ENCODE measurements at places on chromosomes 3 and 15.

DNA sequence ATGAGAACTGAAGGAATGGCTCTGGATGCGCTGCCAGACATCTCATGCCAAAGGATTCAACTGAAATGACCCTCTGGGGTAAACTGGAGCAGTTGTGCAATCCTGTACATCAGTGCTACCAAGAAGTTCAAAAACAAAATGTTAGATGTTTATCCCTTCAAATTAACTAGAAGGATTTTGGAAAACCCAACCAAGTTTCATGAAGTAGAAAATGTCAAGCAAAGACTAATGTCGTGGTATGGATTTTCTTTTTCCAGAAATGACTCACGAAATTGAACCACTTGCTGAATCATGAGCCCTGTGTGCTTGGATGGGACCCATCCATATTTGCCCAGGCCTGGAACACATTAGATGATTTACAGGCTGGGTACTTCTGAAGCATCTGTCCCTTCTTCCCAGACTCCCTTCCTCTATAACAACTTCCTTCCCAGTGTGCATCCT, 101.6 kb downstream of the LRTM1 start:
- H3K27ac ChIP-seq = no peak overlapping the region
- H3K4me1 ChIP-seq = no peaks in the 10 kb centered on the region
- H3K4me3 ChIP-seq = no peak overlapping the region
- DNase-seq = no peak
- no peaks in the 10 kb centered on the region for H3K27me3 ChIP-seq

DNA sequence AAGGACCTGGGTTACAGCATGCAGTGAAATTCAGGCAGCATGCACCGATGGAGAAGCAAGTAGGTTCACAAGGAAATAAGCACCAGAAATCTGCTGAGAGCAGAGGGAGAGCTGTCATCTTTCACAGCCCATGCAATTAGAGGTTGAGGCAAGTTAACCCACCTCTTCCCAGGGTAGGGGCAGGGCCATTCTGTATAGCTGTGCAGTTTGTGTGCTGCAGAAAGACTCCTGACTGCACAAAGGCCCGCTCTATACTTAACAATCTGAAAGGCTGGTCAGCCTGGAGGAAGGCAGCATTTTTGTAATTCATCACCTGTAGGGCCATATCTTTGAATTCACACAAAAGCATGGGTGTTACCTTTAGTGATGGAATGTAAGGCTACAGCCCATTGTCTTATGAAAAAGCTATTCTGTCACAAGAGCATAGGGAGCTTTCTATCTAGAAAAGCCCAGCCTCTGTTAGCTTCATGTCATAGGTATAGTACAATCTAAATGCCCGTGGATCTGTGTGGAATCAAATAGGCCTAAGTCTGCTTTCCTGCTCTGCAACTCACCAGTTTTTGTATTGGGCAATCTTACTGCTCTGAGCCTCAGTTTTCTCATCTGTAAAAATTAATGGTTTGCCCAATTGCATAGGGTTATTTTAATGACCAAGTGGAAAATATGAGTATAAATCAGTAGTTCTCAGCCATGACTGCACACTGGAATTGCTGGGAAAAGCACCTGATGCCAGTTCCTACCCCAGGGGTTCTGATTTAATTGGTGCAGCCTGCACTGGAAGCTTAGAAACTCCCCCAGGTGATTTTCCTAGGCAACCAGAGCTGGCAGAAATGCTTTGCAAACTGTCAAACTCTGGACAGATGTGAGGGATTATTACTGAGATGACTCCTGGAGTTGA, 65.2 kb downstream of the ATP13A5 start:
- H3K36me3 ChIP-seq = no peaks in the 10 kb centered on the region
- H3K4me1 ChIP-seq = no peaks in the 10 kb centered on the region
- no peak overlapping the region for H3K27ac ChIP-seq
- H3K4me3 ChIP-seq = no peak overlapping the region

GRCh38 chr15:52727815-52728214, 48.6 kb upstream of the ATOSA start:
- H3K4me3 ChIP-seq = no peak overlapping the region
- H3K27me3 ChIP-seq = peaks cover 2% of the 10 kb centered on the region
- H3K27ac ChIP-seq = no peak overlapping the region
- DNase-seq = no peak
- peaks cover 16% of the 10 kb centered on the region for H3K4me1 ChIP-seq
- H3K36me3 ChIP-seq = no peaks in the 10 kb centered on the region

DNA sequence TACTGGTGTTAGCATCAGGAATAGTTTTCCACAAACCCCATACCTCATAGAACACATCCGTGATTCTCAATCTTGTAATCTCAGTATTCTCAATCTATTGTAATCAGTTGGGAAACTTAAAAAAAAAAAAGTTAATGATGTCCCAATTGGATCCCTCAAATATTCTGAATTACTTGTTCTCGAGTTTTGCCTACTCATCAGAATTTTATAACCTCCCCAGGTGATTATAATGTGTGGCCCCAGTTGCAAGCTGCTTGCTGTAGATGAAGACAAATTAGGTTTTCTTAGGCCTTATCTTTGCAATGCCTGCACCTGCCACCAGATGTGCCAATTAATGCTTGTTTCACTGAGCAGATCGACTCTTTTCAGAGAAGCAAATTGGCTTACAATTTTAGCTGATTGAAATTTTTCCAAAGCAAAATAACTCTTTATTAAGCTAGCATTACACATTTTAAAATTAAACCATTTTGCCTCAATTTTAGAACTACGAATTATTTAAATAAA, 19.0 kb upstream of the DIPK2A start:
- peaks cover 16% of the 10 kb centered on the region for H3K27me3 ChIP-seq
- H3K4me1 ChIP-seq = peaks cover 9% of the 10 kb centered on the region
- no peak overlapping the region for H3K4me3 ChIP-seq
- no peaks in the 10 kb centered on the region for H3K36me3 ChIP-seq
- H3K27ac ChIP-seq = no peak overlapping the region

GRCh38 chr3:175308097-175308496, 449.0 kb downstream of the NAALADL2 start:
- no peaks in the 10 kb centered on the region for H3K4me1 ChIP-seq
- H3K4me3 ChIP-seq = no peak overlapping the region
- no peak for DNase-seq

DNA sequence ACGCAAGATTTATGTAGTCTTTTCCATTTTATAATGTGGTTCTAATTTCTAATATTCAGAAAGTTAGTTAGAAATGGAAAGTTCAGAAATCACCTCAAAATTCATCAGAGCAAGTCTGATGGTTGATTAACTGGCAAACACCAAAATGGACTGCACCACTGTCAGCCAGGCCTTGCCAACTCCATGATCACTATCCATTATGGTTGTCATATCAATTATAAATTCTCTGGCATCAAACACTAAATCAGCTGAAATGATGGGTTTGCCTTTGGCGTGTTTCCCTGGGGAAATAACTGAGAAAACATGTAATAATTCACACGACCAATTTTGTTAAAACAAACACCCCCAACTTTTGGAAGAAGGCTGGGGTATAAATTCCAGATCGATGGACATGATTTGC, 219.4 kb downstream of the CDIN1 start:
- no peaks in the 10 kb centered on the region for H3K27me3 ChIP-seq
- no peak overlapping the region for H3K4me3 ChIP-seq
- H3K36me3 ChIP-seq = no peaks in the 10 kb centered on the region

- no peaks in the 10 kb centered on the region for H3K27me3 ChIP-seq
- H3K4me1 ChIP-seq = peaks cover 53% of the 10 kb centered on the region
- DNase-seq = peak; percentile 42
- H3K27ac ChIP-seq = peak overlapping the region; percentile 86
- peak overlapping the region; percentile 90 for H3K4me3 ChIP-seq
Measured at GRCh38 chr3:125051715-125052581, 3.8 kb downstream of the HEG1 start.

- no peak for DNase-seq
- no peaks in the 10 kb centered on the region for H3K27me3 ChIP-seq
- H3K27ac ChIP-seq = no peak overlapping the region
- peaks cover 9% of the 10 kb centered on the region for H3K4me1 ChIP-seq
Measured at GRCh38 chr15:31508656-31509055, 182.0 kb downstream of the KLF13 start.

GRCh38 chr15:33616475-33616874, 305.7 kb downstream of the RYR3 start:
- H3K27ac ChIP-seq = no peak overlapping the region
- no peak for DNase-seq
- no peaks in the 10 kb centered on the region for H3K36me3 ChIP-seq
- no peak overlapping the region for H3K4me3 ChIP-seq
- no peaks in the 10 kb centered on the region for H3K27me3 ChIP-seq
- H3K4me1 ChIP-seq = no peaks in the 10 kb centered on the region

DNA sequence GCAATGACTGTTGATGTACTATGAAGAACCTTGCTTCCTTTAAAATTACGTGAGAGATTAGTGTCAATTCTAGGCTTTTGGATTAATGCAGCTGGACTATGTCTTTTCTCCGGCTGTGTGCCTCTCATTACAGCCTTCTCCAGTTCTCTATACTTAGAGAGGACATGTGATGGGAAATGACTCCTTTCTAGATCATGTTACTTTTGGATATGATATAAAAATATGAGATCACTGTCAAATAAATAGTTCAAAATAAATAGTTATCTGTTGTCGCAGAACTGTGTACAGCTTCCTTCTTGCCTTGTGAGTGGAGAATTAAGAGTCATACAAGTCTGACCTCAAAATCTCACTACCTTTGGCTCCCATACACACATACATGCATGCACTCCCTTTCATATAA, 592.4 kb downstream of the DIPK2A start:
- H3K27ac ChIP-seq = no peak overlapping the region
- no peak for DNase-seq
- H3K36me3 ChIP-seq = no peaks in the 10 kb centered on the region
- no peak overlapping the region for H3K4me3 ChIP-seq
- no peaks in the 10 kb centered on the region for H3K4me1 ChIP-seq

- H3K4me1 ChIP-seq = peaks cover 26% of the 10 kb centered on the region
- no peak overlapping the region for H3K27ac ChIP-seq
- no peak for DNase-seq
- no peaks in the 10 kb centered on the region for H3K36me3 ChIP-seq
- H3K4me3 ChIP-seq = no peak overlapping the region
Measured at GRCh38 chr15:96331945-96332636, 1.6 kb downstream of the NR2F2 start.

- H3K36me3 ChIP-seq = no peaks in the 10 kb centered on the region
- no peak for DNase-seq
- no peaks in the 10 kb centered on the region for H3K4me1 ChIP-seq
- H3K27me3 ChIP-seq = no peaks in the 10 kb centered on the region
Measured at GRCh38 chr3:127733781-127734180, 61.0 kb downstream of the ABTB1 start.

GRCh38 chr3:44415421-44415820, 62.0 kb downstream of the ZNF445 start:
- no peaks in the 10 kb centered on the region for H3K36me3 ChIP-seq
- no peak overlapping the region for H3K4me3 ChIP-seq
- H3K27me3 ChIP-seq = no peaks in the 10 kb centered on the region
- no peaks in the 10 kb centered on the region for H3K4me1 ChIP-seq
- H3K27ac ChIP-seq = no peak overlapping the region

- no peaks in the 10 kb centered on the region for H3K27me3 ChIP-seq
- H3K36me3 ChIP-seq = no peaks in the 10 kb centered on the region
- DNase-seq = no peak
- H3K27ac ChIP-seq = no peak overlapping the region
Measured at GRCh38 chr3:174869448-174869847, 10.3 kb downstream of the NAALADL2 start.

GRCh38 chr3:43010638-43011037, 31.5 kb downstream of the GASK1A start:
- H3K27me3 ChIP-seq = no peaks in the 10 kb centered on the region
- H3K4me3 ChIP-seq = no peak overlapping the region
- no peaks in the 10 kb centered on the region for H3K36me3 ChIP-seq
- DNase-seq = no peak

GRCh38 chr3:136694321-136694720, 57.9 kb downstream of the STAG1 start:
- DNase-seq = peak; percentile 55
- H3K4me3 ChIP-seq = peak overlapping the region; percentile 14
- no peaks in the 10 kb centered on the region for H3K27me3 ChIP-seq
- H3K4me1 ChIP-seq = peaks cover 11% of the 10 kb centered on the region
- peaks cover 5% of the 10 kb centered on the region for H3K36me3 ChIP-seq
- H3K27ac ChIP-seq = no peak overlapping the region

- H3K27ac ChIP-seq = no peak overlapping the region
- DNase-seq = no peak
- no peaks in the 10 kb centered on the region for H3K36me3 ChIP-seq
- H3K4me1 ChIP-seq = peaks cover 18% of the 10 kb centered on the region
Measured at GRCh38 chr3:198081421-198081844, 121.4 kb downstream of the LMLN start.

GRCh38 chr3:39180546-39181346, 11.6 kb downstream of the XIRP1 start:
- H3K36me3 ChIP-seq = no peaks in the 10 kb centered on the region
- peaks cover 34% of the 10 kb centered on the region for H3K4me1 ChIP-seq
- H3K4me3 ChIP-seq = peak overlapping the region; percentile 63
- H3K27ac ChIP-seq = peak overlapping the region; percentile 78

- H3K27ac ChIP-seq = no peak overlapping the region
- DNase-seq = peak; percentile 60
- H3K4me1 ChIP-seq = peaks cover 3% of the 10 kb centered on the region
- H3K27me3 ChIP-seq = no peaks in the 10 kb centered on the region
Measured at GRCh38 chr15:59274126-59274970, 67.7 kb downstream of the LDHAL6B start.

- H3K27ac ChIP-seq = no peak overlapping the region
- H3K36me3 ChIP-seq = no peaks in the 10 kb centered on the region
Measured at GRCh38 chr3:182713743-182714517, 79.4 kb upstream of the ATP11B start.

DNA sequence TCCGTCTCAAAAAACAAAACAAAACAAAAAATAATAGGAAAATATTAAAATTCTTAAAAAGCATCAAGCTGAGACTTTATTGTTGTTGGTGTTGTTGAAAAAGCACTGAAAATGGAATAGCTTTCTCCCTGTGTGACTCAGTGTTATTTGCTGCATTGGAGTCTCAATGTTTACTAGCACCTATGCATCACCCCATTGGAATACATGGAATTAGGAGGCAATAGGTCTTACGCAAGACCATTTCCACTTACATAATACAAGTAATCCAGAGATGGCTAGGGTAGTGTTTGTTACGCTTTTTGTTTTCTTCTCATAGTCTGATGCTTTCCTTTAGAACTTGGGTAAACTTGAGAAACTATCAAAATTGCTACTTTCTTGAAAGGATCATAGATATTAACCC, 15.2 kb downstream of the GXYLT2 start:
- no peak for DNase-seq
- no peak overlapping the region for H3K27ac ChIP-seq
- peaks cover 7% of the 10 kb centered on the region for H3K27me3 ChIP-seq

DNA sequence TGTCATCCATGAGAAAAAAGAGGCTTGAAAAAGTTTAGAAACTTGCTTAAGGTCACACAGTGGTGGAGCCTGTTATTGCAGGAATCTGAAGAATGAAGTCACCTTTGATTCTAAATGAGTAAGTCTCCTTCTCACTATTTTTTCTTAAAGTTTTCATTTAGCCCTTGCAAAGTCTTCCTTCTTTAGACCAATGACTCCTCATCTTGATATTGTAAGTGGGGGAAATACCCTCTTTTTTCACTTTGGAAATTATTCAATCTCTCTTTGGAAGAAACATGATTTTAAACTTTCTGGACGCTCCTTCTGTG, 787 bp upstream of the SLMAP start:
- H3K36me3 ChIP-seq = peaks cover 2% of the 10 kb centered on the region
- H3K4me3 ChIP-seq = peak overlapping the region; percentile 99
- H3K4me1 ChIP-seq = peaks cover 39% of the 10 kb centered on the region
- no peaks in the 10 kb centered on the region for H3K27me3 ChIP-seq
- H3K27ac ChIP-seq = peak overlapping the region; percentile 79
- no peak for DNase-seq

GRCh38 chr3:191634902-191635301, 173.9 kb downstream of the PYDC2 start:
- no peak overlapping the region for H3K27ac ChIP-seq
- no peaks in the 10 kb centered on the region for H3K36me3 ChIP-seq
- no peaks in the 10 kb centered on the region for H3K27me3 ChIP-seq
- no peak overlapping the region for H3K4me3 ChIP-seq

GRCh38 chr3:22122567-22122966, 371.6 kb upstream of the ZNF385D start:
- H3K4me1 ChIP-seq = no peaks in the 10 kb centered on the region
- no peak overlapping the region for H3K27ac ChIP-seq
- no peak for DNase-seq

Measured in CD4-positive, CD25-positive, alpha-beta regulatory T cell (primary cell).